Pons (tissue), 1 donor: ENCODE measurements at places on chromosomes 5 and 9.

GRCh38 chr5:38456657-38457399 lies 99.6 kb downstream of the LIFR start:
- no peak for DNase-seq

DNA sequence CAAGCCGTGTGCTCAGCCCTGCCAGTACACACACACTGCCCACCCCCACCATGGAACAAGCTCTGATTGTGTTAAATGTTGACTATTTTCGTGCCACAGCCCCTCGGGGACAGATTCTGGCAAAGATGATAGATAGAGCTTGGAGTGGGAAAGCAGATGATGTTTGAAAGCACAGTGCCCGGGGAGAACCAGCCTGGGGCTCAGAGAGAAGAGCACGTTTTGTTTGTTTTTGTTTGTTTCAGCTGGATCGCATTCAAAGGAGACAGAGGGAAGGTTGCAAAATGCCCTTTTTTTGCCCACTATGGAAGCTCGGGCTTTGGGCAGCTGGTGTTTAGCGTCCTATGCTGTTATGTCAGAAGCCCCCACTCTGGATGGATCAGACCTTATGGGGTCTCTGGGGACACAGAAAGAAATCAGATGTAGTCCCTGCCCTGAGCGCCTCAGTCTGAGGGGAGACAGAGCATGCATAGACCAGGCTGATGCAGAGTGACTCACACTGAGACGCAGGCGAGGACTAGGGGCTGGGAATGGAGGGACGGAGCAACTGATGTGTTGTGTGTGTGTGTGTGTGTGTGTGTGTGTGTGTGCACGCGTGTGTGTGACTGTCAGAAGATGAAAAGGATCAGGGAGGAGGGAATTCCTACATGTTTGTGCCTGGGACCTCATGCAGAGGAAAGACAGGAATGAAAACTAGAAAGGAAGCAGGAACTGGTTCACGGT lies 229.7 kb downstream of the MELK start:
- peak; percentile 84 for DNase-seq

DNA sequence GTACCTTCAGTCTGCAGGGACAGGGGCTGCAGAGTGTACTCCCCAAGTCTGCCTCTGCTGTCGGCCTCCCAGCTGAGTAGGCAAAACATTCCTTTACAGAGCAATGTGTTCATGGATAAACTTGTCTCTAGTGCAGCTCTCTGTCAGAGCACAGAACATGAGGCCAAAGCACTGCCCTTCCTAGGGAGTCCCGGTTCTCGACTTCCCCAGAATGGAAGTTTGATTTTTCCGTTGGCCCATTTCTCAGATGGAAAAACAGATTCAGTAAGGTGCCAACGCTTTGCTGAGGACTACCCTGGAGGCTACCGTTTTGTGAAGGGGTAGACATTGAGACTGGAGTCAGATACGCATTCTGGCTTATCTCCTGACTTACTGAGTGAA lies 422 bp upstream of the TRIM32 start:
- DNase-seq = no peak

- no peak for DNase-seq
These were observed 98.9 kb downstream of the ACTL7B start for GRCh38 chr9:108756746-108757490.

GRCh38 chr5:67010684-67011409 lies 185.8 kb downstream of the CD180 start:
- DNase-seq = no peak

GRCh38 chr5:95959051-95959887 lies 2.4 kb downstream of the ELL2 start:
- peak; percentile 64 for DNase-seq

DNA sequence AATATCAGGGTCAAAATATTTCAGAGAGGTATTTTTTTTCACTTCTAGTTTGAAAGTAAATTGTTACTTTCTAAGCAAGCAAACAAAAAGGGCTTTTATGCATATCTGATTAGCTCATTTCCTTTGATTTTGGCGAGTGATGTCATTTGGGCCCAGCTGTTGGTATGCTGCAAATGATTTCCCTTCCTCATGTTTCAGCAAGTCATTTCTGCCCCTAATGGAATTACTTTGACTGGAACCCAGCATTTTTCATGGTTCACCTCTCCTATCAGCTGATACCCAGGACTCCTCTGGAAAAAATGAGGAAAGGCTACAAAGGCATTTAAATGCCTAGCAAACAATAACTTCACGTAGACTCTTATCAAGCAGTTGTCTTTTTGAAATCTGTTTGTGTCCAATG lies 500.6 kb downstream of the EBF1 start:
- no peak for DNase-seq

- no peak for DNase-seq
These were observed 323.4 kb downstream of the PIK3R1 start for GRCh38 chr5:68538814-68539420.

GRCh38 chr5:152256580-152256979 lies 148.5 kb downstream of the NMUR2 start:
- no peak for DNase-seq

GRCh38 chr5:118554241-118554640 lies 434.1 kb downstream of the DTWD2 start:
- no peak for DNase-seq

DNA sequence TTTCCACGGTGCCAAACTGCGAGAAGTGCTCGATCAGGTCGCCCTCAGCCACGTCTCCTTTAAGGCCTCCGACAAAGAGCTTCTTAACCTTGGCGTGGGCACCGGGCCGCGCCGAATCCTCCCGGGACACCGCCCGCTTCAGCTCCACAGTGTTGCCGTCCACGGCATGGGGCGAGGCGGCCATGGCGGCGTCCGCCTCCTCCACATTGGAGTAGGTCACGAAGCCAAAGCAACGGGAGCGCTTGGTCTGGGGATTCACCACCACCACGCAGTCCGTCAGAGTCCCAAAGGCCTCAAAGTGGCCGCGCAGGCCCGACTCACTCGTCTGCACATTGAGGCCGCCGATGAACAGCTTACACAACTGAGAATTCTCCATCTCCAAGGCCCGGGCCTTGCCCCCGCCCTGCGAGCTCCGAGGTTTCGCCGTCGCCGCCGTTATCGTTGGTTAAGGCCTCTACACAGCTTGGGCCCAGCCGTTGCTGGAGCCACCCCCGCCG lies 424 bp downstream of the HNRNPA0 start:
- DNase-seq = no peak

DNA sequence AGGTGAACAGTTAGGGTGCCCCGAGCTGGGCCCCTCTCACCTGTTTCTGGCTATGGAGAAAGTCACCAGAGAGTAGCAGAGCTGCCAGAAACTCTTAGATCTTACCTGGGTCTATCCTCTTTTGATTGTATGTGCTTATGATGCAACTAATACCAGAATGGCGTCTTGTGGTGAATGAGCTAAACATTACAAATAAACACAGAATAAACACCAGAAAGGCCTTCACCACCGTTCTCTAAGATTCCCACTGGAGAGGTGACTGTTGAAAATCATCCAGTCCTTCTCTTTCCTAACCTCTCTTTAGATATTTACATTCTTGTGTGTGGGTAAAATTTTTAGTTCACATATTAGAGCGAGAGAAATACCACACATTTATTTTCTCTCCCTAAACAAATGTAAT lies 241.7 kb upstream of the GAS1 start:
- no peak for DNase-seq

- peak; percentile 87 for DNase-seq
These were observed 116.8 kb downstream of the RGS3 start for GRCh38 chr9:113580041-113580953.

- DNase-seq = no peak
These were observed 48.1 kb downstream of the G3BP1 start for GRCh38 chr5:151819830-151820229.

DNA sequence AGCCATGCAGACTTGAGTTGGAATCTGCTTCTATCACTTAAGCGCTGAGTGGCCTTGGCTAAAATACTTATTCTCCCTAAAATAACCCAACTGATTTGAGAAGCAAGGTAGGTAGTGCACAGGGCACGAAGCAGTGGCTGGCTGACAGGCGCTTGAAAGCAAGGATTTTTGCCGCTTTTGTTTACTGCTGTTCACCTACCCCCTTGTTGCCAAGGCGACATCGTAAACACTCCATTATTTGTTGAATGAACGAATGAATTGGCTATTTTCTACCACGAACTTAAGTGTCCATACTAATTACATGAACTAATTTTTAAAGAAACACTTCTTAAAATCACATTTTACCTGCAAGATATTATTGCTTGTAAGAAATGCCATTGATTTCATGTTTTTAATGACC lies 98.0 kb downstream of the ANKH start:
- no peak for DNase-seq

GRCh38 chr9:99582814-99583213 lies 238.9 kb upstream of the NR4A3 start:
- no peak for DNase-seq

- DNase-seq = no peak
These were observed 343.7 kb upstream of the KLF4 start for GRCh38 chr9:107833295-107833694.

DNA sequence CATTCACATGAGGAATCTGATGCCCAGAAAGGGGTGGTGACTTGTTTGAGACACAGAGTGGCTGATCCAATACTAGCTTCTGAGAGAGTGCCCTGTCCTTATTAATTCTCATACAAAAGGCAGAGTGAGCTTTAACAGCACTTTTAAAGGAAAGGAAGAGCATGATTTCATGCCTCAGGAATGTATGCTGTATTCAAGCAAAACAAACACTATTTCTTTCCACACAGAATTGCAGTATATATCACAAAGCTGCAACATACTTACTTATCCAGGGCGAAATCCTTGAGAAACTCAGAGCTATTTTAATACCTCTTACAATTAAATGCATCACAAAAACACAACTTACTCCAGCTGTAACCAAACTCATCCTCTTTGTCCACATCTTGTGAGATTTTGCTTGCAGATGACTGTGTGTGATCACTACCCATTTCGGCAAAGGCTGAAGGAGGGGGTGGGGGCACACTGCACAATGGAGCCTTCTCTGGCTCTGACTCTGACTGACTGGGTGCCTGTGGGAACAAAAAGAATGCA lies 139.8 kb downstream of the MPDZ start:
- DNase-seq = peak; percentile 90

GRCh38 chr5:75736273-75736672 lies 19.0 kb upstream of the POC5 start:
- DNase-seq = no peak

- DNase-seq = no peak
These were observed 63.8 kb downstream of the PTTG1 start for GRCh38 chr5:160485364-160485969.

GRCh38 chr5:160174290-160174689 lies 55.0 kb upstream of the FABP6 start:
- no peak for DNase-seq

DNA sequence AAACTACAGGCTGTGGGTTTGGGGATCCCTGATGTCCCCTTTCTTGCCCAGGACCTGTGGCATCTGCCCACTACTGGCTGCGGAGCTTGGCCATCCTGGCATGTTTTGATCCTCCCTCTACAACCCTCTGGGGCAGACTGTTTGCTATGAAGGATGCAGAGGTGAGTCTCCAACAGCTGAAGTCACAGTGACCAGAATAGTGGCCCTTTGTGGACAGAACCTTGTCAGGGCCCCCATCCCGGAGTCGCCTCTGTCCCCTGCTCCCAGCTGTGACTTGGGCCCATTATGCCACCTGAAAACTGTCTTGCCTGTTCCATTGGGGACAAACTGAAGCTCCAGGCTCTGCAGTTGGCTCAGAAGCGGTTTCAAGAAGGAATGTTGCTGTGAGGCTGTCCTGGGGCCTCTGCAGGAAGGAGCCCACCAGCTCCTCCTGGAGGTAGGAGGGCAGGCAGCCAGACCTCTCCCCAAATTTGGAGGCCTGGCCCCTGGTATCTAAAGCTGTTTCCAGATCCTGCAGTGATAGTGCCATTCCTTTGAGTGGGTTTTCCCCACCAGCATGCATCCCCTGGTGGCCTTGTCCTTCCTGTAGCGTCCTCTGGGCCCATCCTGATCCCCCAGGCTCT lies 93.3 kb downstream of the BARX1 start:
- DNase-seq = no peak

DNA sequence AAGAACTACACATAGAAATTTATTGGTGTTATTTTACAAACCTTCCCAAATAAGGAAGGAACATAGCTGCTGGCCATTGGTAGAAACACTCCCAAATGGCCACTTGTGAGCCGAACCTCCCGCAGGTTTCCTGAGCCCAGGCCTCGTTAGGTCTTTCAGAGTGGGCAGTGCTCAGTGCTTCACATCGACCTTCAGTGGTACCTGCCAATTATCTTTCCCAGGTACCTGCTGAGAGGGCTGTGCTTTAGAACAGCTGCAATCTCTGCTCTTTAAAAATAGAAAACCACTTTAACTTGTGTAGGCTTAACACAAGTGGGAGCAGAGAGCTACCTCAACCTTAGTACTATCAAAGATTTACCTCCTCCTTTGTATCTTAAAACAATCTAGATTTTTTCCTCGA lies 334.1 kb downstream of the RFX3 start:
- DNase-seq = no peak

- DNase-seq = no peak
These were observed 592 bp downstream of the TUBB4B start for GRCh38 chr9:137241490-137242268.
